Right renal cortex interstitium (tissue), 3 donors: ENCODE measurements at places on chromosomes 7 and 10.

- DNase-seq = no peak
Measured at GRCh38 chr7:96747418-96747940, 37.8 kb upstream of the SEM1 start.

DNA sequence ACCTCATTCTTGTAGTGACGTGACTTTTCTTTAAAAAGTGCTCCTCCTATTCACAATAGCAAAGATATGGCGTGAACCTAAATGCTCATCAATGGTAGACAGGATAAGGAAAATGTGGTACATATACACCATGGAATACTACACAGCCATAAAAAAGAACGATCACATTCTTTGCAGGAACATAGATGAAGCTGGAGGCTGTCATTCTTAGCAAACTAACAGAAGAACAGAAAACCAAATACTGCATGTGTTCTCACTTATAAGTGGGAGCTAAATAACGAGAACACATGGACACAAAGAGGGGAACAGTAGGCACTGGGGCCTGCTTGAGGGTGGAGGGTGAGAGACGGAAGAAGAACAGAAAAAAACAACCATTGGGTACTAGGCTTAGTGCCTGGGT lies 59.9 kb upstream of the FGFR2 start:
- DNase-seq = no peak

DNA sequence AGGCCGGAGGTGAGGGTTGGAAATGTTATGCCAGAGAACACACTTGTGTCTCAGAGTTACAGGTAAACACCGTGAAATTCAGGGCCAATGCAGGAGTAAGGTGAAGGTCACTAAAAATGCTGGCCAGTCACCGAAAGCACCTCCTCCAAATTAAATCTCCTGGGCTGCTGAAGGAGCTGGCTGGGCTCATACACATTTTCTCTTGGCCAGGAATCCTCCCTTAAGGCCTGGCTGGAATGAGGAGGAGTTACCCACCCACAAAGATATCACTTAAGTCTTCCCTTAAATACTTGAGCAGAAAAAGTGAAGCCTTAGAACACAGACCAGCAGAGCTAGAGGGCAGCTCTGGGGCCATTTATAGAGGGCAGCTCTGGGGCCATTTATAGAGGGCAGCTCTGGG lies 46.3 kb downstream of the HTRA1 start:
- no peak for DNase-seq

GRCh38 chr7:63027075-63027474 lies 971.6 kb upstream of the ZNF722 start:
- no peak for DNase-seq

GRCh38 chr7:92325858-92326257 lies 80.1 kb downstream of the ANKIB1 start:
- no peak for DNase-seq

DNA sequence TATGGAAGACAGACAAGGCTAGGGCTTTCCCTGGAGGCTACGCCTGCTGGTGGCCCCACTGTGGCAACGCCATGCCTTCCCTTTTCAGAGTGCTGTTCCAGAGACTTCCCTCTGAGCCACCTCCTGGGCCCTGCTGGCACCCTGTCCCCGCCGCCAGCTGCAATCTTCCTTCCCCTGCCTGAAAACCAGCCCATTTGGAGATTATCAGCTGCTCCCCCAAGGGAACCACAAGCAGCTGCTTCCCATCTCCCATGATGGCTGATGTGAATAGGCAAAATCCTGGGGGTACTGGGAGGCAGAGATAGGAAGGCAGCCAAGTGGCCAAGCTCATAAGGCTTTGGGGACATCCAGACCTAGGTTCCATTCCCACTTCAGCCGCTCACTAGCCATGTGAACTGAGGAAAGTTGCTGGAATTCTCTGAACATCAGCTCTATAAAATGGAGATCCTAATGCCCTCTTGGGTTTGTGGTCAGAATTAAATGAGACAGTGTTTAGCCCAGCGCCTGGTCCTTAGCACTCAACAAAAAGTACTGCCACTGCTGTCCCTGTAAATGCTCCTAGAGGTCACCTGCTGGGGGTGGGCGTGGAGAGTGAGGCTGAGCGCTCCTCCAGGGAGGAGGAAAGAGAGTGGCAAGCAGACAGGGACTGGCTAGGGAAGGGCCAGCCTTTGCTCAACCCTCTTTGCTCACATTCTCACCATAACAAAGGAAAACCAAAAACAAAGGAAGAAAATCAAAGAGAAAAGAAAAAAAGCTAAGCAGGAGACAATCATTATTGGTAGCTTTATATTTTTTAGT lies 5.9 kb downstream of the TSPAN33 start:
- DNase-seq = no peak

GRCh38 chr7:30478349-30479201 lies at the start of gene NOD1:
Gene NOD1, minus strand, starts transcription at chr7:30478784. Its CDS starts 21,863 bp downstream, at chr7:30456921.
- peak; percentile 56 for DNase-seq

GRCh38 chr7:76506081-76506440 lies 4.3 kb upstream of the UPK3B start:
- DNase-seq = no peak

- DNase-seq = no peak
Measured at GRCh38 chr10:65342245-65342644, 1583.6 kb upstream of the LRRTM3 start.

DNA sequence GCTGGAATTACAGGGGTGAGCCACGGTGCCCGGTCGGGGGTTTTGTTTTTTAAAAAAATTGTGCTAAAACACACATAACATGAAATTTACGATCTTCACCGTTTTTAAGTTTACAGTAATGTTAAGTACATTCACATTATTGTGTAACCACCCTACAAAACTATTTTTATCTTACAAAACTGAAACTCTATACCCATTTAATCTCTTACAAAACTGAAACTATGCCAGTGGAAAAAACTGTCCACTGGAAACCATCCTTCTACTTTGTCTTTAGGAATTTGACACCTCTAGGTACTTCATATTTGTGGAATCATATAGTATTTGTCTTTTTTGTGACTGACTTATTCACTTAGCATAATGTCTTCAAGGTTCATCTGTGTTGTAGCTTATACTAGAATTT lies 1.0 kb upstream of the PSMC2 start:
- DNase-seq = no peak

DNA sequence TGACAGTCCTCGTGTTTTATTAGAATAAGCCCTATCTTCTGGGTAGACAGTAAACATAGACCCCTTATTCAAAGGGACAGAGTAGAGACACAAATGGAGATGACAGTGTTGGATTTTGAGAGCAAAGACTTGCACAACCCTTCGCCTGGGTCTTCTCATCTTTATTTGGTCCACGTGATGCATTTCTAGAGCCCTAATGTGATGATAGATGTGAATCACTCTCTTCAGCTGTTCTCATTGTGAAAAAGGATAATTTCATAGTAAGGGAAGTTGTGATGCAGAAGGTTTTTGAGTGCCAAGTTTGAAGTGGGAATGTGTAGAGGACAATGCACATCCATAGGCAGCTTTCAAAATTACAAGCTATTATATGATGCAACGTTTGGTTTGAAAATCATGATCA lies 86.3 kb downstream of the CREB5 start:
- DNase-seq = no peak

GRCh38 chr10:5565205-5565545 lies 40.4 kb downstream of the CALML3 start:
- no peak for DNase-seq

DNA sequence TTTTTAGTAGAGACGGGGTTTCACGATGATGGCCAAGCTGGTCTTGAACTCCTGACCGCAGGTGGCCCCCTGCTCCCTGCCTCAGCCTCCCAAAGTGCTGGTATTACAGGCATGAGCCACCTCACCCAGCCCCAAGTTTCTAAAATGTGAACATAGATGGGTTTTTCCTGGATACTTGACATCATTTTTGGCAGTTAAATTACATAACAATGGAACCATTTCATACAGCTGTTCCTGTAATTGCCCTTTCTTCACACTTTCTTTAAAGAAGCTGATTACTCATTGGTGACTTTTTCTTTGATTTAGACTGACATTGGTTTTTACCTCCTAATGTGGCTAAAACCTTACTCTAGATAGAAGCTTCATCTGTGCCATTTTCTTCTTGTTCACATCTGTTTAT lies 5.9 kb downstream of the ZKSCAN1 start:
- no peak for DNase-seq

DNA sequence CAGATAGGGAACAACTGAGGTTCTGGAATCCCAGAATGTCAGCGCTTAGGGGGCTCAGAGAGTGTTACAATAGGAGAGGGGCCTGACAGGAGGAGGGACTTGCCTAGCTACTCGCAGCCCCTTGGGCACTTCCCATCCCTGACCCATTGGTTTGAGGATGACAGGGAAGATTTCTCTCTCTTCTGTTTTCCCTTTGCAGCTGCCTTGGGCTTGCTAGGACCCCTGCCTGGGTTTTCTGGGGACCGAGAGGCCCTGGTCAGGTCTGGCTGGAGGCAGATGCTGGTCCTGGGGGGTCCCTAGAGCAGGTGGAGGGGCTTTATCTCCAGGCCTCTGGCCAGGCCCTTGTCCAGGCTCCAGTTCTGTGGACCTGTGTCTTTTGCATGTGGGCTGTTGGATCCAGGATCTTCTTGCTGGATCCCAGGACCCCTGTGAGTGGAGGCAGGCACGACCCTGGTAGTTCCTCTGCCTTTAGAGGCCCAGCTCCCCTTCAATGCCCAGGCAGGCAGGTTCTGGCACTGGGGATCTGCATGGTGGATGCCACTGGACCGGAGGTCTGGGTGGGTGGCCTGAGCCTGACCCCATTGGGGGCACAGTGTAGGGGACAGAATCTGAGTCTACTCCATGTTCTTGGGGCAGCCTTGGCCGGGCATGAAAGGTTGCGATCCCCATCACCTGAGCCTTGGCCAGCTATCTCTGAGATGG lies 26.9 kb downstream of the RAMP3 start:
- DNase-seq = no peak

- no peak for DNase-seq
Measured at GRCh38 chr7:16847381-16847860, 34.4 kb downstream of the AGR3 start.

- DNase-seq = no peak
Measured at GRCh38 chr7:74430961-74431466, 22.7 kb upstream of the GTF2IRD1 start.

- DNase-seq = no peak
Measured at GRCh38 chr7:137975221-137975620, 26.7 kb downstream of the CREB3L2 start.

GRCh38 chr10:71473671-71474599 lies 77.2 kb downstream of the CDH23 start:
- DNase-seq = no peak

- no peak for DNase-seq
Measured at GRCh38 chr7:7707246-7707645, 11.2 kb downstream of the RPA3 start.

- no peak for DNase-seq
Measured at GRCh38 chr7:142614116-142614515, 135.2 kb upstream of the PRSS1 start.

DNA sequence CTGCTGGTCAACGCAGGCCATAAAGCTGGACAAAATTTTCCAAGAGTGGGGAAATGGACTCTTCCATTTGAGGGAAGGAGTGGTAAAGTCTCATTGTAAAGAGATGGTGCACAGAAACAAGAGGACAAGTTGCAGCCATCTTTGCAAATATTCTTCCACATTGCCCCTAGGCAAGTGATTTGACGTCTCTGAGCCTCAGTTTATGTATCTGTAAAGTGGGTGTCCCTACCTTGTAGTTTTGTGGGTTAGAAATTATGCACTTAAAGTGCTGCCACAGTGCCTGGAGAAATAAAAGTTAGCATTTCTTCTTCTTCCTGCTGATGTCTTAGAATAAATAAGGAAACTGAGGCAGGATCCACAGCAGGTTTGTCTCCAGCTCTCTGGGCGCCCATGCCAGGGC lies 12.1 kb downstream of the ADAMTS14 start:
- DNase-seq = no peak

- no peak for DNase-seq
Measured at GRCh38 chr7:69047151-69047754, 551.0 kb upstream of the AUTS2 start.

GRCh38 chr10:80253266-80253962 lies 36.0 kb downstream of the MAT1A start:
- no peak for DNase-seq

DNA sequence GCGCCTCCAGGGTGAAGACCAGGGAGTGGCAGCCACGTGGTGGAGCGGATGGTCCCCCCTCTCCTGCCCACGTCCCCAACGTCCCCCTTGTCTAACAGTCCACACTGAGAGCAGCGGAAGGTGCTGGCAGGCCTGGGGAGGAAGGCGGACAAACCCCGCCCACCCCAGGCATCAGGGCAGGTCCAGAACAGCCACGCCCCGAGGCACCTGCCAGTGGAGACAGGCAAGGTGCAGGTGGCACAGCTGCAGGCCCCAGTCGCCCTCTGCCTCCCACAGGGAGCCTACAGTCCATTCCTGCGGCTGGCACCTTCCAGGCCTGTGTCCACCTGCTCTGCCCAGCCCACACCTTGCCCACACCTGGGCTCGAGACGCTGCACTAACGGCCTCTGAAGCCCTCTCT lies 24.9 kb downstream of the CYP2W1 start:
- no peak for DNase-seq

DNA sequence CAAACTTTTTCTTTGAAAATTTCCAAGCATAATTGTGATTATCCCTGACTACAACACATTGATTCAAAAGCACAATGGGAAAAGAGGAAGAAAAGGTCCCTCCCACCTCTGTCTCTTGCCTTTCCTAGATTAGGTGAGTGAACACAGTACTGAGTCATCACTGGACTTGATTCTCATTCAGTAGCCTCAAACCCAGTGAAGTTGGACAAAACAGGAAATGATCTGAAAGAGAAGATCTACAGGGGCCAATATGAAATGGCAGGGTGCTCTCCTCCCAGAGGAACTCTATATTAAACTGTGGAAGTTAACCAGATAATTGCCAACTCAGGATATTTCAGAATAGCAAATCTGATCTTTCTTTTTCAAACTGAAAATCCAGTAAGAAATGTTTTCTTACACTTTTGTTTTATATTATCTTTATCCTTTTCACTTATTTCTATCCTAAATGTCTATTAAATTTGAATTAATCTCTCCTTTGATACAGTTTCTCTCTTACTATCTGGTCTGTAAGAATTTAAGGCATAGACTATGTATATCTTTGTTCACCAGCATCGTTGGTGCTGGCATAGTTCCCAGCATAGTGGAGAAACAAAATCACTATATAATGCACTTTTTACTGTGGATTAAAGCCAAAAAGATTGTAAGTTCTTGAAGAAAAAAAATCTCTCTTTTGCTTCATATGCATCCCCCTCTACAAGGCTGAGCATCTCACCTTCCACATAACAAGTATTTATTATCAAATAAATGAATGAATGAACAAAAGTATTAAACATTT lies 41.4 kb upstream of the IKZF1 start:
- DNase-seq = no peak

DNA sequence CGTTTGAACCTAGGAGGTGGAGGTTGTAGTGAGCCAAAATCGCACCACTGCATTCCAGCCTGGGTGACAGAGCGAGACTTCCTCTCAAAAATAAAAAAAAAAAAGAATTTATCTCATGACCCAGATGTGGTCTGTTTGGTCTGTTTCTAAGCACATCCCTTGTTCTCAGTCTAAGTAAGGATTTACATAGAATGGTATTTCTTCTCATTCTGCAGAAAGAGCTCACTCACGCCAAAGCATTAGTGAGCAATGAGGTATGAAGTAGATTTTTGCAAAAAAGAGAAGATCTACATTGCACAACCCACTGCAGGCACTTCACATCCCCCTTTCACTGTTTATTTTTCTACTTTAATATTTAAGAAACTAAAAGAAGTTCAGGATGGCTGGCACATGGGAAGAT lies 76.5 kb upstream of the FGL2 start:
- DNase-seq = no peak

- no peak for DNase-seq
Measured at GRCh38 chr7:94580601-94581000, 71.0 kb downstream of the CASD1 start.

- DNase-seq = no peak
Measured at GRCh38 chr10:5599613-5600520, 66.5 kb downstream of the ASB13 start.
